ENCODE measurements at places on chromosomes 4 and X.

DNA sequence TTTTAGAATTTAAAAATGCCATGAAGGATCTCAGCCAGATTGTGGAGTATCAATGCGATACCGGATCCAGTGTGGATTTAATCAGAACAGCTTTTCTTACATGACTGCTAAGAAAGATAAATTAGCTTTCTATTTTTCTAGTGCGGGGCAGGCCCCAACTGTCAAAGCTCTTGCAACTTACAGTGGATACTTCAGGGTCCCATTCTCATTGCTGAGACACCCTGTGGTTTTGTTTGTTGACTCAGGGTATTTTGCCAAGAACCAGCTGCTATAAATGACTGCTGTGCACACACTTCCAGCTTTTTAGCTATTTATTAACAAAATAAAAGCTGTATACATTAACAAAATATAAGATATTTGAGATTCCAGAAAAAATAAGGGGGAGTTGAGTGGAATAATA, 166.4 kb downstream of the DCLK2 start:
- DNase-seq = no peak

GRCh38 chrX:108285356-108285755, 152.9 kb downstream of the COL4A6 start:
- DNase-seq = no peak

GRCh38 chr4:83247415-83248357, 36.9 kb downstream of the COQ2 start:
- no peak for DNase-seq

GRCh38 chr4:55524844-55525571, 21.7 kb downstream of the CLOCK start:
- DNase-seq = no peak

- DNase-seq = no peak
These were observed 1188.1 kb downstream of the PCDH7 start for GRCh38 chr4:31908261-31908660.

- no peak for DNase-seq
These were observed 1568.9 kb upstream of the IGFBP7 start for GRCh38 chr4:58679051-58679450.

GRCh38 chr4:140856621-140857062, 100.5 kb upstream of the TBC1D9 start:
- DNase-seq = no peak

GRCh38 chr4:147096667-147097604, 151.3 kb upstream of the TTC29 start:
- DNase-seq = no peak

- DNase-seq = no peak
These were observed 22.0 kb downstream of the RAB39B start for GRCh38 chrX:155242300-155242699.

- DNase-seq = no peak
These were observed 10.0 kb upstream of the ELF4 start for GRCh38 chrX:130120321-130120731.

DNA sequence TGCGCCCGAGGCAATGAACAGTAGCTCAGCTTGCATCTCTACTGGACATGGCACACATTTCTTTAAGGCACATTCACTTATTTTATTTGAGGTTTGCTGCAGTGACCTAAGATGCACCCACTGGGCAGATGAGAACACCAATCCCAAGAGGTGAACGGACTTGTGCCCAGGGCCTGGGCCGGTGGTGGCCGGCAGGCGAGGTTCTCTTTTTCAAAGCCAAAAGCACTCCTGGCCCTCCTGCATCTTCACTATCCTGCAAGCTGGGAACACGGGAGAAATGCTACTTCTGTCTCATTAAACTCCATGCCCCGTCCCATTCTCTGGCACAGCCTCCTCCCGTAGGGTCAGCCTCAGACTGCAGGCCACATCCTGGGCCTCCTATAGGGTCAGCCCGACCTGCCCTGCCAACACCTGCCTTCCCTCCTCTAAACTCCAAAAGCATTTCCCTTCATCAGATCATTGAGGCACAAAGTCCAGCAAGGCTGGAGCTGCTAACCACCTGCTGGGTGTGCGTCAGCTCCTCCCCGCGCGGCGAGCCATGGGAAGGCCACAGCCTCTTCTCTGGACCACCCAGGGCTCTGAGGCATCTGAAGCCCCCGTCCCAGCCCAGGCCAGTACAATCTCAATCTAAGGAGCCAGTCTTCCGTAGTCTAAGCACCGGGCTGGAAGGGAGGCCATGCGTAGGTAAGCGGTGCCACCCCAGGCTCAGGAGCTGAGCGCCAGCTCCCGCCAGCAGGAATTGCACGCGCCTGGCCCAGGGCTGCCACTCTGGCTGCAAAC, 166.1 kb downstream of the AFAP1 start:
- DNase-seq = no peak

- no peak for DNase-seq
These were observed 154.1 kb downstream of the BANK1 start for GRCh38 chr4:101944649-101945048.

GRCh38 chr4:577499-578450, 1.7 kb upstream of the TMEM271 start:
- no peak for DNase-seq

- DNase-seq = no peak
These were observed 194.4 kb upstream of the PCDH7 start for GRCh38 chr4:30525662-30526315.

- no peak for DNase-seq
These were observed 47.8 kb upstream of the DUSP21 start for GRCh38 chrX:44795945-44796450.

DNA sequence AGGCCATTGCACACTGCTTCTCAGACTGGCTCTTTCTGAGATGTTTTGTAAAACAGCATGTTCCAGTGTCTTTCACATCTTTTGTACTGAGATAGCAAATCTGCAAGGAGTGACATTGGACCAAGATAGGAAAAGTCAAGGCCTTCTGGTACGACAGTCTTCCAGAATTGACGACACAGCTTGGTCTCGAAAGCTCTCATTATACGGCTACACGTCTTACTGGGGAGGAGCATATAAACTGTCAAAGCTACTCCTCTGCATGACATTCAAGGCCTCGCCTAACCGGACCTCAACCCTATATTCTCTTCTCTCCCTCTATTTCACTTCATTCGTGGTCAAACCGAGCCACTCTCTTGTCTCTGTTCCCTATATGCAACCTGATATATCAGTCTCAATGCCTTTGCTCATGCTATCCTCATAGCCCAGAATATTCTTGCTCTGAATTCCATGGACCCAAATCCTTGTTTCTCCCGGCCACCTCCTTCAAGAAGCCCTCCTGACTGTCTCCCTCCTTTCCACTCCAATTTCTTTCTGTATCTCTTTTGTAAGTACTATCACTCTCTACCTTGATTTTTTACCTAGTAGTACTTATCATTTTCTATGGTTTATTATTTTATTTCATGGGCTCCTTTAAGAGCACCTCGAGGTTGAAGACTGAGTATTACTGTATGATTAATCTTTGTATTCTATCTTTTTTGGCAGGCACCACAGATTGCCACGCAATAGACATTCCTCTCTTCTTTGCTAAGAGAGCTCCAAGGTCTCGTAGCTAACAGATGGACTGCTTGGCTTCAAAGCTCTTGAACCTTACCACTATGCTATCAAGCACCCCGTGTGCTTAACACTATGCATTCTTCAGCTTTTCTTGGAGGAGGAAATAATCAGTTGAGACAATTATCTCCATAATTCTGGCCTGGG, 35.1 kb downstream of the RBM47 start:
- no peak for DNase-seq

DNA sequence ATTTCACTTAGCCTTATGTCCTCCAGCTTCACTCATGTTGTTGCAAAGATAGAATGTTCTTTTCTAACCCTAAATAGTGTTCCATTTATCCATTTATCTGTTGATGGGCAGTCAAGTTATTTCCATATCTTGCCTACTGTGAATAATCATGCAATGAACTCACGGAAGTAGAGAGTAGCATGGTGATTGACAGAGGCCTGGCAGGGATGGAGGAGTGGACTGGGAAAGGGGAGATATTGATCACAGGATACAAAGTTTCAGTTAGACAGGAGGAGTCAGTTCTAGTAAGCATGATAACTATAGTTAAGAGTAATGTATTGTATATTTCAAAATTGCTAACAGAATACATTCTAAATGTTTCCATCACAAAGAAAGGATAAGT, 10.3 kb upstream of the CLNK start:
- no peak for DNase-seq

DNA sequence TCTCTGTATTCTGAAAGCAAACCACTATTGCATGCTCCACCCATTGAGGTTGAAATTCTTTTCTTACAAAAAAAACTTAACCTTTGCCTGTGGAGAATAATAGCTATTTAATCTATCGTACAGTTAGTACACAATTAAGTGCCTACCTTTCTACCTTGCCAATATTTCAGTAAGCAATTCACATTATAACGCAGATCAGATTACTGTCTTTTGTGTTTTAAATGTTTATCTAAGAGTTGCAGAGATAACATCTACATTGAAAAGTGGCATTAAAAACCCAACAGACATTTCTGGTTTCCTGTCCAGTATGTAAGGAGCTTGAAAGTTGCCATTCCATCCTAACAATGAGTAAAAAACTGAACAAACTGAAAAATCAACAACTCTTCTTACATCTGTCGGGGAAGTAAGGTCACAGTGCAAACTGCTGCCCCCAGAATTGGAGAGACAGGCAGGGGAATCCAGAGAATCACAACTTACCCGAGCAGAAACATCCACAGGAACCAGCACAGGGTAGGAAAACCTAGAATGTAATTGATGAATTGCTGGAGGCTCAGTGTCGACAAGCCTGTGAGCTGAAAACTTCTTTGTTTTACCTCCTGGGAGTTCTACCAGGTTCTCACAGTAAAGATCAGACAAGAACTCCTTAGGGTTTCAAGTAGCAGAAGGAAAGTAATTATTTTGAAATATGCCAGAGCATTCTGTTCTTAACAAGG, 27.3 kb upstream of the ACSL4 start:
- DNase-seq = no peak

DNA sequence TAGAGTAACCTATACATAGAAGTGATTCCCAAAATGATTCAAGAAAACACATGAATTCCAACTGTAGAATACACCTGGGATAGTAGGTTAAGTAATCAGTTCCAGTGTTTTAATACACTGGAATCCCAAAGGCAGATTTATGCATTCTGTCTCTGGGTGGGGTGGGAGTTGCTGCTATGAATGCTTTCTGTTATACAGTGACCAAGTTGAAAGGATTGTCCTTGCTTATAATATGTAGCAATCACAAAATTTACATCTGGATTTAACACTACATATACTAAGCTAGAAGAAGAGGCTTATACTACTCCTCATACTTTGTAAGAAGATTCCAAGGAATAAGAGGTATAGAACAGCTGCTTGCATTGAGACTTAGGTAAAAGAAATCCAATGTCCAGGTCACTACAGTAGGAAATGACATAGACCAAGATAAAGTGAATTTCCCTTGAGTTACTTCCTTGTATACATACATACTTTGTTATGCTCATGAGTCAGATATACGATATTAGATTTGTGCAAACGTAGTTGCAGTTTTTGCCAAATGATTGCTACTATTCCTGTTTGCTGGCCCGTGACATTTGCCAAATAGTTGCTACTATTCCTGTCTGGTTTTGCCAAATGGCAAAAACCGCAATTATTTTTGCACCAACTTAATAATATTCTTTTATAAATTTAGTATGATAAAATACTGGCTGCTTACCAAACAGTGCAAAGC, 210.5 kb upstream of the DIAPH2 start:
- no peak for DNase-seq

DNA sequence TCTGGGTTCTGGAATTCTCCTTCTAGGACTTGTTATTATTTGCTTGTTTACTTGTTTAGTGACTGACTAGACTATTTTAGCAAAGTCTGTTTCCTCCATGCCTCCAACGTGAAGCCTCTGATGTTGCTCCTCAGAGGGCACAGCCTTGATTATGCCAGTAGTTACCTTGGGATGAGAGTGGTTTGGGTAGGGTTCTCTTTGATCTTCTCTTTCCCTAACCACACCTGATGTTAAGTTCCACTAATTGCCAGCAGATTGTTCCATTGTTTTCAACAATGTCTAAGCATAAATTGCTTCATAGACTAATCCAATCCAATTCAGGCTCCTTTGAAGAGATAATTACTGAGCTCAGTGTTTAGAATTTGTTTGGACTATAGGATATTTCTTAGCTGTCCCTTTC, 352.7 kb upstream of the DIPK2B start:
- no peak for DNase-seq

GRCh38 chr4:103400405-103400804, 202.3 kb upstream of the CENPE start:
- DNase-seq = no peak

DNA sequence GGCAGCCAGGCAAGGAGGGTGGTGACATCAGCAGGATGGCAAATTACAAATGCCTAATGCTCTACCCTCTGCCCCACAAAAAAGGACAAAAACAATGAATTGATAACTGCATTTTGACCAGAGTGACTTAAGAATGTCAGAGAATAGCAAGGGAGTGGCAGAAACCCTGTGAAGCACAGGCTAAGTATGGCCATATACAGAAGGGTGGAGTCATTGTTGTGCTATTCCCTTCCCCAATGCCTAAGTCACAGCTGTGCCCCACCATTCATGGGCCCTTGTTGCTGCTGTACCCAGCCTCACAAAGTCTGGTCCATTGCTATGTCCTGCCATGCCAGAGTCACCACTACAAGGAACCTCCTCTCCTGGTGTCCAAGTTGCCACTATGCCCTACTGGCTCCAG, 123.1 kb downstream of the NEK1 start:
- DNase-seq = no peak

GRCh38 chrX:55119712-55120111, 30.9 kb downstream of the PAGE2 start:
- DNase-seq = no peak

GRCh38 chr4:175884048-175884447, 72.0 kb upstream of the GPM6A start:
- DNase-seq = no peak

DNA sequence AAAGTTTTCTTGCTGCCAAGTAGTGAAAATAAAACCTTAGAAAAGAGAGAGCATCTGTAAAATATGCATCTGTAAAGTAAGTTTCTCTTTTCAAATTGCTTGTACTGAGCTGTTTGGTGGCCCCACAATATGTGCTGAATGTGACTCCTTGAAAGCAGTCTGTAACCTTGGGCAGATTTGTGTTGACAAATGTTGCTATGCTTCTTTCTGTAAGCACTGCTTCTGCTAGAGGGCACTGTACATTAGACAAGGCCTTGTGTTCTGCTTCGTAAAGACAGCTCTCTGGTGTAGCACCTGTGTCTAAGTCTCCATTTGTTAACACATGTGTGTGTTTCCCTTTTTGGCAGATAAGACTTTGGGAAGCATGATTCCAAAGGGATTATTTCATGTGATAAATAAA, 56.6 kb upstream of the NRK start:
- DNase-seq = no peak

Data from hypothalamus (tissue), 51 donors.